ENCODE measurements at places on chromosomes 1 and 21.

DNA sequence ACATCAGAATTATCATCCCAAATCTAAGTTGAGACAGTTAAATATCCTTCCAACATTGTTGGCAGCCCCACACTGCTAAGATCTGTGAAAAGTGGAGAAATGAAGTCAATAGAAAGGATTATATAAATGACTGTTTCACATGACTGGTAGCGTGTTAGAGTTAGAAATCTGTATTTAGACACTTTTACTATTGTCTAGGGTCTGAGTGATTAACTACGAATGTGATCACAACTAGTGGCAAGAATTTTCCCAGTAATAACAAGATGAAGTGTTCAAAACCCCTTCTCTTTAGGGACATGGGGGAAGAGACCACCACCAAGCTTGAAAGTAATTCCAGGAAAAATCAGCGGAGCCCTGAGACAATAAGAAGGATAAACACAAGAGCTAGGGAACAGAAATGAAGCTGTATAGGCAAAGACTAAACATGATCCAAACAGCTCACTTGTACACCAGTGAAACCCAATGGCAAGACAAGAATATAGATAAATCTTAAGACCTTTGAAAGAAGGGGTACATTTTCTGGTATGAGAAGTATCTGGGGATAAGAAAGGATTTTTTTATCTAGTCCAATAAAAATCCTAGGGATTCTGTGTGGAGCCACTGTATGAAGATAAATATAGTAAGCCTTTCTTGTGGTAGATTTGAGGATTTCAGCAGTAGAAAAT lies 646.6 kb upstream of the USP24 start:
- DNase-seq: no peak

DNA sequence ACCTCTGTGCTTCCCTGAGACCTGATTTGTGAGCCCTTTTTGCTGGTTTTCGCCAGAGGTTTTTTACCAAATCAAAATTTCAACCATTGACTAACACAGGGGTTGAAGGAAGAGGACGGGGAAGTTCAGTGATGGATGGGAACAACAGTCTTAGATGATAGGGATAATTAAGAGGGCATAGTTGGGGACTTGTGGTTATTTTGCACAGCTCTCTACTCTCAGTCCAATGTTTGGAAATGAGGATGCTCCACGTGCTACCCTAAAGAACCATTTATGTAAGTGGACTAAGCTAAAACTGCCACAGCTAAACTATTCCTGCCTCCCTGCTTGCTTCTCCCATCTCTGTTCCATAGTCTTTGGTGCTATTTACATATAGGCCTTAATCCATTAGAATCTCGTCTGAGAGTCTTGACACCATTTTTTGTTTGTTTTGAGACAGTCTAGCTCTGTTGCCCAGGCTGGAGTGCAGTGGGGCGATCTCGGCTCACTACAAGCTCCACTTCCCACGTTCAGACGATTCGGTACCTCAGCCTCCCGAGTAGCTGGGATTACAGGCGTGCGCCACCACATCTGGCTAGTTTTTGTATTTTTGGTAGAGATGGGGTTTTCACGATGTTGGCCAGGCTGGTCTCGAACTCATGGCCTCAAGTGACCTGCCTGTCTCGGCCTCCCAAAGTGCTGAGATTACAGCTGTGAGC lies 684 bp upstream of the MCL1 start:
- no peak for DNase-seq

GRCh38 chr1:56330391-56331026 lies 248.9 kb downstream of the PLPP3 start:
- peak; percentile 61 for DNase-seq

DNA sequence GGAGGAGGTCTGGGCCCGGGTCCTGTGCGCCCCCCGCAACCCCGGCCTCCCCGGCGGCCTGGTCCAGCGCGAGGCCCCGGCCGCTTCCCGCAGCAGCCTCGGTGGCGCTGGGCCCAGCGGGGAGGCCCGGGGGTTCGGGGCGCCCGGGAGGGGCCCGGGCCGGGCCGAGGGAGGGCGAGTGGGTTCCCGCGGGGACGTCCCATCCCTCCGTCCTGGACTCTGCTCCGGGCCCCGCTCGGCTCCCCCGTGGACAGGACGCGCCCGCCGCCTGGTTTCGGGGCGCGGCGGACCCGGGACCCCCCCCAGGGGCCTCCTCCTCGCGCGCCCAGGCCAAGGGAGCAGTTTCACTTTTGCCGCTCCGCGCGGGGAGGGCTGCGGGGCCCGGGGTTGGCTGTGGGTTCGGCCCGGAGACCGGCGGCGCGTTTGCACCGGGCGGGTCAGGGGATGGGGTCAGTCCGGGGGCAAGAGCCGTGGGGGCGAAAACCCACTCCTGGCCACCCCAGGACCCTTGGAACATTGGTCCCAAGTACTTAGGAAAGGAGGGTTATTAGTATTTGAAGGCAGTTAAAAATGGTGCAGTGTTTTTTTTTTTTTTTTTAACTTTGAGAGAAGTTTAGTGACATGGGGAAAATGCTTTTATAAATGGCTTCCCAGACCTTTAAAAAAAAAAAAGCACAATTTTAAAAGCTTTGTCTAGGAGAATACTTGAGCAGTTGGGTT lies 677 bp downstream of the AGPAT3 start:
- peak; percentile 55 for DNase-seq

GRCh38 chr1:185444676-185445075 lies 127.6 kb upstream of the IVNS1ABP start:
- no peak for DNase-seq

GRCh38 chr1:178768423-178768822 lies 43.4 kb downstream of the RALGPS2 start:
- peak; percentile 55 for DNase-seq

GRCh38 chr1:96340686-96341085 lies 380.9 kb upstream of the PTBP2 start:
- DNase-seq: no peak

GRCh38 chr1:17540255-17541001 lies 930 bp downstream of the ARHGEF10L start:
- no peak for DNase-seq

- DNase-seq: no peak
Measured at GRCh38 chr1:164602480-164603093, 43.6 kb downstream of the PBX1 start.

DNA sequence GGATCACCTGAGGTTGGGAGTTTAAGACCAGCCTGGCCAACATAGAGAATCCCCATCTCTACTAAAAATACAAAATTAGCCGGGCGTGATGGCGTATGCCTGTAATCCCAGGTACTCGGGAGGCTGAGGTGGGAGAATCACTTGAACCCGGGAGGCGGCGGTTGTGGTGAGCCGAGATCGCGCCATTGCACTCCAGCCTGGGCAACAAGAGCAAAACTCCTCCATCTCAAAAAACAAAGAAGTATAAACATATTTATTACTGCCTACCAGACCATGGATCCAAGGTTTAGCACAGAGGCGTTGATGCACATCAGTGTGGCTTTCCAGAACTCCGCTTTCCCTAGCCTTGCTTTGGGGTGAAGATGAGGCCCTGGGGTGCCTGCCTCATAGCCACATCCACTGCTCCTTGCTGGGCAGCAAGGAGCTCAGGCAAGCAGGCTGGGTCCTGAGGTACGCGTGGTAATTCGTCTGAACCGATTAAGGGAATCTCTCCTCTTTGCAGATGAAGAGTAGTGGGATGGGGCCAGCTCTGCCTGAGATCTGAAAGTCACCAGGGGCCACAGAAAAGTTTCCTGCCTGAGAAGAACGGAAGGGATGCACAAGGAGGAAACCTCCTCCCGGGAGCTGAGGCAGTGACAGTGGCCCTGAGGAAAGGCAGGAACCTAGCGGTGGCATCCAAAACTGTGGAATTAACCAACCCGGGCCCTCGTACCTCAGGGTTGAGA lies 52.3 kb upstream of the LBR start:
- no peak for DNase-seq

- no peak for DNase-seq
Measured at GRCh38 chr21:35349376-35350080, 300.4 kb upstream of the RUNX1 start.

- no peak for DNase-seq
Measured at GRCh38 chr1:118488787-118489186, 303.8 kb upstream of the SPAG17 start.

GRCh38 chr1:13730751-13731482 lies 30.9 kb downstream of the PRDM2 start:
- peak; percentile 93 for DNase-seq

- DNase-seq: no peak
Measured at GRCh38 chr1:117473063-117473462, 105.8 kb downstream of the MAN1A2 start.

All from activated CD4-positive, alpha-beta T cell treated with anti-CD3 and anti-CD28 coated beads, Interleukin-10, Interleukin-2, amounts not matched to agents 100 ng/mL and 50 ng/mL, durations not matched to agents 16 hours and 8 hours (primary cell).